Lung (tissue), 17 donors: ENCODE measurements at places on chromosomes 5 and 9.

- DNase-seq = peak; percentile 75
- H3K27ac ChIP-seq = peak within 1 kb of the TSS; percentile 79
- H3K4me1 ChIP-seq = peaks cover 19% of the 10 kb centered on the region
- peaks cover 45% of the 10 kb centered on the region for H3K27me3 ChIP-seq
- H3K4me3 ChIP-seq = peak within 1 kb of the TSS; percentile 62
- no peaks in the 10 kb centered on the region for H3K36me3 ChIP-seq
These were observed at the start of gene PCDHAC2 for GRCh38 chr5:140966293-140967225. PCDHAC2 (plus strand) TSS chr5:140966476; CDS start chr5:140966767, 291 bp downstream.

- no peak for DNase-seq
- H3K36me3 ChIP-seq = no peaks in the 10 kb centered on the region
- no peaks in the 10 kb centered on the region for H3K27me3 ChIP-seq
These were observed 1935.3 kb upstream of the WWC1 start for GRCh38 chr5:166356096-166356495.

DNA sequence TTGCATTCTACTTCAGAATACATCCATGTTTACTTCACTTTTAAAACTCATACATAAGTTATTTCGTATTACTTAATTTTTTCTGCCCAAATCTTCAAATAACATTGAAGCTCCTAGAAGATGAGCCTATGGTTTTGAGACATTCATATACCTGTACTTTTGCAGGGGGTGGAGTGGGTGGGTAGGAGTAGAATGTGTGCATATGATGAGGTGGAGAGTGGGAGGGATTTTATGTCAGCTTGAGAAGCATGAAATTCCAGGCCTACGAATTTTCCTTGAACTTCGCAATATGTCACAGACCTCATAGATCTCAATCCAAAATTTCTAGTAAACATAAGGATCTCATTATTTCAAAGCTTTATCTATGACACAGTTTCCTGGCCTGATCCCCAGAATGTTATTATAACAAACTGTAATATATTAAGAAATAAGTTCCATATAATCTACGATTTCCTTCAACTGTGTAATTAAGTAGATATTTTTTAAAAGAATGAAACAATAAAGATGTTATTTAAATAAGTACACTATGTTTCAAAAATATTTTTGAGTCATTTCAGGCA lies 19.7 kb upstream of the MOB3B start:
- no peaks in the 10 kb centered on the region for H3K4me1 ChIP-seq
- H3K4me3 ChIP-seq = no peak overlapping the region
- no peak overlapping the region for H3K27ac ChIP-seq

- no peak overlapping the region for H3K4me3 ChIP-seq
- peak overlapping the region; percentile 0 for H3K27ac ChIP-seq
- no peaks in the 10 kb centered on the region for H3K27me3 ChIP-seq
- peak; percentile 76 for DNase-seq
- peaks cover 34% of the 10 kb centered on the region for H3K4me1 ChIP-seq
These were observed 34.7 kb downstream of the ADAM19 start for GRCh38 chr5:157540707-157541446.

GRCh38 chr5:79890119-79890929 lies 100.7 kb downstream of the MTX3 start:
- H3K4me1 ChIP-seq = no peaks in the 10 kb centered on the region
- H3K36me3 ChIP-seq = no peaks in the 10 kb centered on the region
- no peak for DNase-seq
- no peak overlapping the region for H3K4me3 ChIP-seq
- no peak overlapping the region for H3K27ac ChIP-seq

GRCh38 chr5:175406300-175406699 lies 37.7 kb downstream of the DRD1 start:
- H3K27ac ChIP-seq = no peak overlapping the region
- no peaks in the 10 kb centered on the region for H3K4me1 ChIP-seq
- H3K36me3 ChIP-seq = no peaks in the 10 kb centered on the region
- H3K27me3 ChIP-seq = no peaks in the 10 kb centered on the region

DNA sequence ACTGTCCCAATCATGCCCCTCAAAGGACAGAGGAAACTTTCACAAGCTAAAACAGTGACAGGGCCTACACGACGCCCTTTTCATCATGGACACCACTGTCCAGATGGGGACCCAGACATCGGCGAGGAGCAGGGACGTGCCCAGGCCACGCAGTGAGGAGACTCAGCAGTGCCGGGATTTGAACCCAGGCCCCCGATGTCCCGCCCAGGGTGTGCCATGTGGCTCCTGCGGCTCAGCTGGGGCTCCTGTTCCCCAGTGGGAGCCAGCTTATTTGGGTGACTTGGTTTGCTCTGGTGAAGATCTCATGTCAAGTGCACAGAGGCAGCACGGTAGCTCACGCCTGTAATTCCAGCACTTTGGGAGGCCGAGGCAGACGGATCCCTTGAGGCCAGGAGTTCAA lies 82.2 kb downstream of the STK10 start:
- H3K4me1 ChIP-seq = peaks cover 19% of the 10 kb centered on the region
- no peaks in the 10 kb centered on the region for H3K36me3 ChIP-seq
- DNase-seq = no peak
- H3K27me3 ChIP-seq = no peaks in the 10 kb centered on the region
- H3K27ac ChIP-seq = no peak overlapping the region

DNA sequence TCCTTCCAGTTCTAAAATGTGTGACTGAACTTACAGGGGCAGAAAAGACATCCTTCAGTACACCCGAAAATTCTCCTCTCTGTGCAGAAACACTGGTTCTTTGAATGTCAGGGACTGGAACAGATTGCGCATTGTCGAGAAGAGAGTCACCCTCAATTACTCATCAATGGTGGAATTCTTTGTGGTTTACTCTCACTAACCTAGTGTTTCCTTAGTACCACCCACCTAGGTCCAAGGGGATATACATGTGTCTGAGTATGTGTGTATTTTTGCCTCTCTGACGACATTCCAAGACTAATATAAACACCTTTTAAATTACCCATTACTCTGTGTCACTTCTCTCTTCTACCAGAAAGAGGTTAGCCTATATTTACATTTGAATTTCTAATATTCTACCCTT lies 660.8 kb downstream of the TLE1 start:
- DNase-seq = no peak
- no peak overlapping the region for H3K4me3 ChIP-seq
- H3K27ac ChIP-seq = no peak overlapping the region

DNA sequence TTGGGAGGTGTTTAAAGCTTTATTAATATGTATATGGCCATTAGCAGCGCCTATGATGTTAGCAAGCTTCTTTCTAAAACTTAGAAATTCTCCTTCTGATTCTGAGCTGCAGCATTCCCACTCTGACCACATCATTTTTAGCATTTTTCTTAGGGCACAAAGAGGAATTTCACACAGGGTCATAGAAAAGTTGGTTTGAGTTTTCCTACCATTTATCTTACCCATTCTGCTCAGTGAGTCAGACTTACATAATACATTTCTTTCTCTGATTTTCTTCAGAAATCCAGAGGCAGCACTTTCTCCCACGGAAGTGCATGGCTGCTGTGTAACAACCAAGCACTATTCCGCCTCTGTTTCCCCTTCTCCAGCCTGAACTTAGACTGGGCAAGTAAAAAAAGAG lies 246.6 kb downstream of the ARL15 start:
- DNase-seq = no peak
- no peaks in the 10 kb centered on the region for H3K36me3 ChIP-seq
- H3K4me3 ChIP-seq = no peak overlapping the region
- no peak overlapping the region for H3K27ac ChIP-seq
- H3K27me3 ChIP-seq = no peaks in the 10 kb centered on the region

DNA sequence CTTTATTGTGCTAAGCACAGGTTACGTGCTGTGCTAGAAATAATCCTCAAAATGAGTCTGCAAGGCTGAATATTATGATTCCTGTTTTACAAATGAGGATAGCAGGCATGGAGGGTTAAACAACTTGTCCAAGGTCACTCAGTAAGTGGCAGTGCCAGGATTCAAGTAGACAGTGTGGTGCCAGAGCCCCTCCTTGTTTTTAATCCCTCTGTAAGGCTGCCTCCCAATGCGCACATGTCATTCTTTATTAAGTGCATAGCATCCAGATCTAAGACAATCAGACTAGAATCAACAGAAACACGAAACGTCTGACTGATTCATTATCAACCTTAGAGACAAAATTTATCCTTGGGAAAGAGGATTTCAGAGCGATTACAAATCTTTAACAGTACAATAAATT lies 199.6 kb downstream of the SMARCA2 start:
- H3K27ac ChIP-seq = no peak overlapping the region
- H3K4me3 ChIP-seq = no peak overlapping the region
- H3K27me3 ChIP-seq = no peaks in the 10 kb centered on the region
- H3K36me3 ChIP-seq = no peaks in the 10 kb centered on the region
- no peaks in the 10 kb centered on the region for H3K4me1 ChIP-seq

- no peak for DNase-seq
- H3K27ac ChIP-seq = no peak overlapping the region
- H3K36me3 ChIP-seq = no peaks in the 10 kb centered on the region
- H3K4me3 ChIP-seq = no peak overlapping the region
These were observed 23.5 kb upstream of the GHR start for GRCh38 chr5:42399702-42400101.

DNA sequence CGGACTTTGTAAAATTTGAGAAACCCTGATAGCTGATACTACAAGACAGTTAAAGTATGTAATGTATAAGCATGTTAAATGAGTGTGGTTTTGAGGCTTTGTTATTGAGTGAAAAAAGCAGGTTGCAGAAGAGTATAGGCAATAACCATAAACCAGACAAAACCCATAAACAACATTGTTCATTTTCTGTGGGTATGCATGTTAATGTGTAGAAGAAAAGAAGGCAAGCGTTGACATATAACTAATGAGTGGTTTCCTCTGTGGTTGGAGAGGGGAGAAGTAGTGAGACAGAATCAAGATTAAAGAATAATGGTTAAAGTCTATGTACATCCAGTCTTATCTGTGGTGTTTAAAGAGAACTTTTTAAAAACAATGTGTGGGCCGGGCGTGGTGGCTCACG lies 26.2 kb downstream of the RAD23B start:
- no peak overlapping the region for H3K27ac ChIP-seq
- no peak overlapping the region for H3K4me3 ChIP-seq
- H3K4me1 ChIP-seq = no peaks in the 10 kb centered on the region
- no peaks in the 10 kb centered on the region for H3K27me3 ChIP-seq
- no peak for DNase-seq

- H3K4me1 ChIP-seq = no peaks in the 10 kb centered on the region
- no peak overlapping the region for H3K27ac ChIP-seq
- DNase-seq = no peak
- no peaks in the 10 kb centered on the region for H3K27me3 ChIP-seq
- H3K36me3 ChIP-seq = no peaks in the 10 kb centered on the region
These were observed 51.9 kb upstream of the RNF38 start for GRCh38 chr9:36451949-36452348.

DNA sequence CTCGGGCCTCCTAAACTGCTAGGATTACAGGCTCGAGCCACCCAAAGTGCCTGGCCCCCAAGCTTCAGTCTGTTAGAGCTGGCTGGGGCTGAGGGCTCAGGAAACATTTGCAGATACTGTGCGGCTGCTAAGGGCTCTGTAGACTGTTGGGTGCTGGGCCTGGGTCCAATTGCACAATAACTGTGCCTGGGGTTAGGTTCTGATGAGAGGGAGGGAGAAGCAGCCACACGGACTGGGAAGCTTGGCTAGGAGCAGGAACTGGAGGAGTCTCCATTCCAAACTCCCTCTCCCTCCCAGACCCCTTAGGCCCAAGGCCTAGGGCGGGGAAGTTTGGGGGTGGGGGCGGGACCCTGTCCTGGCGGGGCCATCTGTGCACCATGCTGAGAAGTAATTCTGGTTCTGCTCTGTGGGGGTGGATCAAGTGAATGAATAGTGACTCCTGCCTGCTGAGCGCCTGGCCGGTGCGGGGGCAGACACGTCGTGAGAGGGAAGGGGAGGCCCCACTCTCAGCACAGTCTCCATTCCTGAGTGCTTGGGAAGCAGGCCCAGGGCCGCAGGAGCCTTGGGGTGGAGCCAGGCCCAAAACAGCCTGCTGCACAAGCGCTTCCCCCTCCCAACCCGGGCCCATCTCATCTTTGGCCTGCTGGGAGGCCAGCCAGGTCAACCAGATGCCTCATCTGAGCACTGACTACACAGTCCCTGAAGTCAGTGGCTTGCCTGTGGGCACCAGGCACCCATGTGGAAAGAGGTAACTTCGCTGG lies 1.5 kb downstream of the ASS1 start:
- no peaks in the 10 kb centered on the region for H3K27me3 ChIP-seq
- peak overlapping the region; percentile 77 for H3K27ac ChIP-seq
- no peak overlapping the region for H3K4me3 ChIP-seq
- H3K36me3 ChIP-seq = no peaks in the 10 kb centered on the region
- DNase-seq = peak; percentile 68
- peaks cover 3% of the 10 kb centered on the region for H3K4me1 ChIP-seq

- DNase-seq = no peak
- H3K36me3 ChIP-seq = no peaks in the 10 kb centered on the region
- no peak overlapping the region for H3K27ac ChIP-seq
- H3K27me3 ChIP-seq = no peaks in the 10 kb centered on the region
- H3K4me1 ChIP-seq = no peaks in the 10 kb centered on the region
These were observed 16.5 kb downstream of the DNAI1 start for GRCh38 chr9:34475097-34475496.

DNA sequence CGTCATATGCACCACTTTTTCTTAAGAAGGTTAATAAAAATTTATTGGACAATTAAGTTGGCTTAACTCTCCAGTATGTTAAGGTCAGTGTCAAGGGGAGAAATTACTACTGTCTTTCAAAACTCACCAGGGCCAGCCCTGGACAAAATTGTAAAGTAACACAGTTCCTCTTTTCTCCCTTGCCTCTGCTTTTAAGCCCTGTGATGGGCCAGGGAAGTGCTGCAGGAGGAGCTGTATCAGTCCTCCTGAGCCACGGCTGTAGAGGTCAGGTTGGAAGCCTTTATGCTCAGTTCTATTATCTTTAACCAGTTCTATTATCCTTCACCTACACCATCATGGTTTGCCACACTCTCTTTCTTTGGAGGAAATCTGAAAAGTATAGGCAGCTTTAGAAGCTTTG lies 11.5 kb upstream of the PPP2R2B start:
- H3K27ac ChIP-seq = no peak overlapping the region
- H3K4me1 ChIP-seq = no peaks in the 10 kb centered on the region

DNA sequence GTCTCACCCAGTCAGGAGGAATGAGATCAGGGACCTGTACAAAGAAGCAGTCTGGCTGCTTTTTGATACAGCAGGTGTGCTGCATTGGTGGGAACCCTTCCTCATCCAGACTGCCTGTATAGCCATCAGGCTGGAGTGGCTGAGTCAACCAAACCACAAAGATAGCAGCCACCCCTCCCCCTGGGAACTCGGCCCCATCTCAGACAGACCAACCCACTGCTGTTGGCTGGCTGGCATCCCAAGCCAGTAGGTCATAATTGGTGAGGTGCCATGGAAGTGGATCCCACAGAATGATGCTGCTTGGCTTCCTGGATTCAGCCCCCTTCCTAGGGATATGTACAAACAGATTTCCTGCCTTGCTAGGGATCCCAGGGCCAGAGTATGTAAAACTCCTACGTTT lies 60.9 kb downstream of the YTHDC2 start:
- peaks cover 15% of the 10 kb centered on the region for H3K36me3 ChIP-seq
- DNase-seq = no peak
- no peaks in the 10 kb centered on the region for H3K27me3 ChIP-seq
- H3K4me1 ChIP-seq = no peaks in the 10 kb centered on the region
- H3K4me3 ChIP-seq = no peak overlapping the region
- no peak overlapping the region for H3K27ac ChIP-seq

GRCh38 chr9:90555351-90556057 lies 87.1 kb downstream of the DIRAS2 start:
- no peak for DNase-seq
- H3K4me1 ChIP-seq = no peaks in the 10 kb centered on the region
- no peak overlapping the region for H3K4me3 ChIP-seq
- H3K27me3 ChIP-seq = no peaks in the 10 kb centered on the region
